ENCODE measurements at places on chromosomes 12 and 14. TPM values are rescaled to one million over a fixed set of nuclear protein-coding genes. Genes with fewer than 3 reads are reported as not detected.

The NUDT4 gene
- total RNA-seq, result 49.6 TPM

The GALNT6 gene
- 66.1 TPM for total RNA-seq

The NYNRIN gene
- 1.2 TPM for total RNA-seq

The MGP gene
- total RNA-seq, result 6.7 TPM

The PARP11 gene
- 6.8 TPM for total RNA-seq

The SIX1 gene
- total RNA-seq, result 0.05 TPM

The PTPRB gene
- total RNA-seq, result 23.5 TPM

The CYP46A1 gene
- total RNA-seq, result 0.09 TPM

The B4GALNT1 gene
- total RNA-seq, result 3.3 TPM

The ZFHX2 gene
- 0.30 TPM for total RNA-seq

The ACOT6 gene
- not detected for total RNA-seq

The MYL6 gene
- 1,914 TPM for total RNA-seq

The ITPK1 gene
- total RNA-seq, result 9.8 TPM

Data from smooth muscle cell of the umbilical artery (primary cell).